ENCODE measurements at places on chromosomes 3 and 15.

- DNase-seq: no peak
These were observed 374.2 kb upstream of the ICE2 start for GRCh38 chr15:60853109-60853508.

DNA sequence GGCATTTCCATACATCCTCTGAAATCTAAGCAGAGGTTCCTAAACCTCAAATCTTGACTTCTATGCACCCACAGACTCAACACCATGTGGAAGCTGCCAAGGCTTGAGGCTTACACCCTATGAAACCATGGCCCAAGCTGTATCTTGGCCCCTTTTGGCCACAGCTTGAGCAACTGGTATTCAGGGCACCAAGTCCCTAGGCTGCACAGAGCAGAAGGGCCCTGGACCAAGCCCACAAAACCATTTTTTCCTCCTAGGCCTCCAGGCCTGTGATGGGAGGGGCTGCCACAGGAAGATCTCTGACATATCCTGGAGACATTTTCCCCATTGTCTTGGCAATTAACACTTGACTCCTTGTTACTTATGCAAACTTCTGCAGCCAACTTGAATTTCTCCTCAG is 54.4 kb upstream of the IL12A start:
- no peak for DNase-seq

DNA sequence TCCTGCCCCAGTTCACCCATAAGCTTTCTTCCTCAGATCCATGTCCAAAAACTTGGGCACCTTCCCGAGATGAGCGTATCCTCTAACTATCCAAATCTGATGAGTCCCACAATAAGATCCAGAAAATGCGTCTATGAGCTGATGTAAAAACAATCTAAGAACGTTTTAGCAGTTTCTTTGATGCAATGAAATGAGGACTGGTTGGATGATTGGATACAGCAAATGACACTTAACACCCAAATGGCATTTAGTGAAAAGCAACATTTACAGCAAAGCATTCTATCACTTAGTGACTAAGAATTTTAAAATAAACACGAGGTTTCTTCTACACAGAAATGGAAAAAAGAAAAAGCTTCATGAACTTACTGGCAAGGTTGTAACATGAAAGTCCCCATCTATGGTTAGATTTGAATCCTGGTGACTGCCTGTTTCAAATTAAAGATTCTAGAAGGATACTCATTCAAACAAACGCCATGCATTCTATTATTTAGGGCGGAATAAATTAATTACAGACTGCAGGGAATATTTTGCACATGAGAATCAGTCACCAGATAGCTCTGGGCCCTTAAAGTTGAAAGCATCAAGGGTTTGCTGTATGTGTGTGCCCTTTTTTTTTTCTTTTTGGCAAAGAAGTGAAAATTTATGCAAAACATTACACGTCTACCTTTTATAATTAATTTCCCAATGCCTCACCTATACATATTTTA is 598.6 kb downstream of the FOXP1 start:
- no peak for DNase-seq

- DNase-seq: no peak
These were observed 10.4 kb downstream of the FAH start for GRCh38 chr15:80163217-80163616.

DNA sequence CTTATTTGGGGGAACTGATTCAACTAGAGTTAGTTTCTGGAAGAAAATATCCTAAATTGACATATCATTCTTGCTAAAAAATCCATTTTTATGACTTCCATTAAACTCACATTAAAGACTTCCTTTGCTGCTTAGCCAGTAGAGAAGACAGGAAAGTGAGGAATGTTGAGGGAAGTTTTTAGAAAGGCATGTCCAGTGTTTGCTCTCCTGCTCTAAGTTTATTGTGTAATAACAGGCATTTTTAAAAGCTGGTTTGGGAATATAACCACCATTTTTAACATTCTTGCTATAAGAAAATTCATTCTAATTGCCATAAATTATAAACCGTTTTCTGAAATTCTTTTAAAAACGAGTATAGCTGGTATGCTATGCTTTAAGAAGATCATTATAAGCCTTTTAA is 428.0 kb downstream of the RAP2B start:
- no peak for DNase-seq

- no peak for DNase-seq
These were observed 13.9 kb downstream of the SEC61A1 start for GRCh38 chr3:128066114-128066513.

- no peak for DNase-seq
These were observed 68.4 kb downstream of the HES1 start for GRCh38 chr3:194204042-194204987.

DNA sequence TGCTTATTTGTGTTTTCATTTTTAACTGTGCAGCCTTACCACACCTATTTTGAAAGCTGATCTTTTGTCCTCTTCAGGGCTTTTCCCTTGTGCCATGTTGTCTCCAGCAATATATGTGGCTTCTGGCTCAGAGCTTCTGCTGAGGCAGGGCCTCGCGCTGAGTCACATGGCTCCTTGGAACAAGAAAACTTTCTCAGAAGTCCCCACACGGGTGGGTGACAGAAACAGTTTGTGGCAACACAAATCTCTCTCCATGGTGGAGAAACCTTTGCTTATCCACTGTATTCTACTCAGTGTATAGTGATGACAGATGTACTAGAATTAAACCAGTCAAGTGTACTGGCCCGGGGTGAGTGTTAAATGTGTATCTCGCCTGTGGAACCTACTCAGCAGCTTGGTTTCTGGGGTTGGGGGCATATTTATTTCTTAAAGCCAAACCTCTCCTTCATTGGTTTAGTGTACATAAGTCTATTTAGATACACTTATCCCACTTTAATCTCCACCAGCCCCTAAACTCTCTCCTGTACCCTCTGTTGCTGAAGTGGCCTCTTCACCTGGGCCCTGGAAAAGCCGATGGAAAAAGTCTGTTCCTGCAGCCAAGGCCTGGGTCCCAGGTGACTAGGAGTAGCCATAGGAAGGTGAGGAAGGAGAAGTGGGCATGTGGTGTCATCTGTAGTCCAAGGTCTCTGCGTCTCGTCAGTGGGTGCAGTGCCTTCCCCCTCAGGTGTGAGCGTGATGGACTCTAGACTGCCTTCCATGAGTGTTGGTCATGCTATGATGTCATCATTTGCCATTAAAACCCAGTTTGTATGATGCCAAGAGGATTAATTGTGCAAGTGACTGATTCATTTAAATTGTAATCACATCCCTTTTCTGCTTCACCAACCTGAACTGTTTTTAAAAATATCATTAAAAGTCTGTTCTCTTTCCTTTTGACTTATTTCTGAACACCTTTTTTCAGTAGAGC is 3.2 kb upstream of the FBXL22 start:
- no peak for DNase-seq

DNA sequence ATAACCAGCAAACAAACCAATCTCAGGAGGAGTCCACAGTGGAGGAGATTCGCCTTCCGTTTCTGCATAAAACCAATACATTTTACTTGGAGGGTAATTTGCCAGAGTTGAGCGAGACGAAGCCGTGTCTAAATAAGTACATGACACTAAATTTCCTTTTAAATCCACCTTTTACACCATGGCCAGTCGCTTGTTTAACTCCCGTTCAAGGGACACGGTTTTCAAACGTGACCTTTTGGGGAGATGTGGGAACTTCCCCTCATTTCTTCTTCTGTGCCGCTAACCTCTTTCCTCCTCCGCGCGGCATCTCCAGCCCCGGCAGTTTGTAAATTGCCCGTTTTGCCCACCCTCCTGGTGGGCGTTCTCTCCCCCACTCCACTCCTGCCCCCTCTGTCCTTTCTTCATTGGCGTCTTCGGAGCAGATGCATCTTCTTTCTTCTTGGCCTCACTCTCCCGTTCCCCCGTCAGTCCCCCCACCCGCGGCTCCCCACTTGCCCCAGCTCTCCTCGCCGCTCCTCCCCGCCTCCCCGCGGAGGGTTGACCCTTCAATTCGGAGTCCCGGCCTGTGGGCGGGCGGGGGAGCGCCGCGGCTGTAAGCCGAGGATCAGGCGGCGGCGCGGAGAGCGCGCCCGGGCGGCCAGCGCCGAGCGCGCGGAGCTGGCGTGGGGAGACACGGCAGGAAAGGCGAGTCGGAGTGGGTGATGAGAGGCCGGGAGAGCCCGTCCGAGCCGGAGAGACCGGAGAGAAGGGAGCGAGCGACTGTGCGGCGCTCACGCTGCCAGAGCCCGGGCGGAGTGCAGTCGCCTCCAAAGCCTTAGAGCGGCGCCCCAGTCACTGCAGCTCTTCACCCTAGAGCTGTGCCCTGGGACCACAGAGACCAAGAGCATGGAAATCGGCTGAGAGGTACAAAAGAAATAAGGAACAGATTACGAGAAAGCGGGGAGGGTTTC is at the start of gene NLGN1:
Gene NLGN1 (plus strand): TSS at position 584 of the 950 bp plus-strand sequence.
- DNase-seq: no peak

- DNase-seq: no peak
These were observed 16.6 kb downstream of the MASP1 start for GRCh38 chr3:187274977-187275338.

DNA sequence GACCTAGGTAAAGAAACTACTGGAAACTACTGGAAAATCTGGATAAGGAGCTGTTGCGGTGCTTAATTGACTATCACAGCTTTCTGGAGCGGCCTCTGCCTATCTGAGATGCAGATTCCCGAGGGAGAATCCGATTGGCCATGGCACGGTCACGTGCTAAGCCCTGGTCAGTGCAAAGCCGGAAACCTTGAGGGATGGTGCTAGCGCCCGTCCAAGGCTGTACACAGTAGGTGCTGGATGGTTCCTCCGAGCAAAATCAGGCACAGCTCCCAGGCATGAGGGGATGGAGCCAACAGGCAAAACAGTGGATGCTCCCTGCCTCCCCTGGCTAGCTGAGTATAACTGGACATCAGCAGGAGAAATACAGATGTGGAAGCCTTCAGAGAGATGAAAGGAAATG is 238.7 kb upstream of the HES1 start:
- no peak for DNase-seq
